ENCODE measurements at places on chromosomes 1 and 21. TPM values are rescaled to one million over a fixed set of nuclear protein-coding genes. Genes with fewer than 3 reads are reported as not detected.

Gene DNAJC6
- 11.9 TPM for total RNA-seq

Gene NEK2
- 7.1 TPM for total RNA-seq

Gene STUM
- total RNA-seq = 0.34 TPM

GRCh38 chr1:227888404-227889046, 59.2 kb downstream of the WNT9A start:
- DNase-seq = no peak

DNA sequence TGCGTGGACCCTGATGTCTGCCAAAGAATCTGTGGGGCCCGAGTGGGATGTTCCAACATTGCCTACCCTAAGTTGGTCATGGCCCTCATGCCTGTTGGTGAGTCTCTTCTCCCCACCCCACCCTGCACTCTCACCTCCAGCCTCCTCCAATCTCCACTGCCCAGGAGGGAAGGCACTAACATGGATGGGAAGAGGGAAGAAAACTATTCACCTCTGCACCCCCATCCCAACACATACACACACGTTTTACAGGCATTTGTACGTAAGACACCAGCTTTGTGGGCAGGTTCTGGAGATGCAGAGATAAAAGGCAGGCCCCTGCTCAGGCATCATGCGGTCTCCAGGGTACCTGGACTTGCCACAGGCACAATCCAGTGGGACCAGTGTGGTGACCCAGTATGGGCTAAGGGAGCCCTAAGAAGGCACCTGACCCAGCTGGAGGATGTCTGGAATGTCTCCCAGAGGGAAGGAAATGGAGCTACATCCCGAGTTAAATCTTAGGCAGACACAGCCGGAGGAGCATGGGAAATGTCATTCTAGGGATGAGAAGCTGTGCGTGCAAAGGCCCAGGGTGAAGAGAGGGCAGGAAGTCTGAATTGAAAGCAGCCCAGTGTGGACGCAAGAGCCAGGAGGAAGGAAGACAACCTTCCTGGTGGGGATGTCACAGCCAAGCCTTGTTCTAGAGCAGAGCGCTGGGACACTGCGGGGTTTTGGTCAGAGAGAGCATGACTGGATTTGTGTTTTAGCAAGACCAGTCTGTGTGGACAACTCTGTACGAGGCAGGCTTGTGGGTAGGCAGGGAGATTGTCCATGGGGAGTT, 11.4 kb downstream of the SLC5A9 start:
- DNase-seq = no peak

DNA sequence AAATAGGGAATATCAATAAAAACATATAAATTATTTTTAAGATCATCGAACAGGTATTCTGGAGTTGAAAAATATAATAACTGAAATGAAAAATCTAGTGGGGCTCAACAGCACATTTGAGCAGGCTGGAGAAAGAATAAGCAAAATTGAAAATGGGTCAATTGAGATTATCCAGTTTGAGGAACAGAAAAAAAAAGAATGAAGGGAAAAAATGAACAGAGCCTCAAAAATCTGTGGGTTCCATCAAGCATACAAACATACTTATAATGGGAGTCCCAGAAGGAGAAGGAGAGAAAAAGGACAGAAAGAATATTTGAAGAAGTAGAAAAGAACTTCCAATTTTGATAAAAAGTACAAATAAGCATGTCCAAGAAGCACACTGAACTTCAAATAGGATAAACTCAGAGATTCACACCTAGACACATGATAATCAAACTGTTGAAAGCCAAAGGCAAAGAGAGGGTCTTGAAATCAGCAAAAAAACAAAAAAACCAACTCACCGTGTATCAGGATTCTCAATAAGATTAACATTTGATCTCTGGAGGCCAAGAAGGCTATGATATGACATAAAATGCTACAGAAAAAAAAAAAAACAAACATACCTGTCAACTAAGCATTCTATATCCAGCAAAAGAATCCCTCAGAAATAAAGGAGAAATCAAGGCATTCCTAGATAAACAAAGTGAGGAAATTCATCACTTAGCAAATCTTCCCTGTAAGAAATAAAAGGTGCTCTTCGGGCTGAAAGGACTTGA, 5.4 kb upstream of the COQ8A start:
- no peak for DNase-seq

DNA sequence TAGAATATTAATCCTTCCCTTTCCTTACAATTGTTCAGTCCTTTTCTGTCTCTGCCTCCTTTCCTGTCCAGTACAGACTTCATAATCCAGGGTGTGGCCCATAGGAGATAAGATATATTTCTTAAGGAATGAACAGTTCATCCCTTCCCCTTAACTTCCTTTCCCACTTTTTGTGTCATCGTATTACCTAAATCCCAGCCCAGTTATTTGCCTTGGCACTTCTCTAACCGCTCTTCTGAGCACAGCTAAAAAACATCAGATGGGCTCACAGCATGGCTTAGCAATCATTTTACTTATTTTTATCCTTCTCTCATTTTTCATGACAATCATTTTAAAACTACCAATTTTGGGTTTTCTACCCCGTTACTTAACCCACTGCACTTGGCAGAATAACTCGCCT, 39.6 kb downstream of the F3 start:
- DNase-seq = no peak

- DNase-seq = peak; percentile 53
Observed at GRCh38 chr21:17370916-17371315, 141.9 kb upstream of the CXADR start.

- DNase-seq = no peak
Observed at GRCh38 chr1:228957535-228957934, 222.3 kb downstream of the RHOU start.

DNA sequence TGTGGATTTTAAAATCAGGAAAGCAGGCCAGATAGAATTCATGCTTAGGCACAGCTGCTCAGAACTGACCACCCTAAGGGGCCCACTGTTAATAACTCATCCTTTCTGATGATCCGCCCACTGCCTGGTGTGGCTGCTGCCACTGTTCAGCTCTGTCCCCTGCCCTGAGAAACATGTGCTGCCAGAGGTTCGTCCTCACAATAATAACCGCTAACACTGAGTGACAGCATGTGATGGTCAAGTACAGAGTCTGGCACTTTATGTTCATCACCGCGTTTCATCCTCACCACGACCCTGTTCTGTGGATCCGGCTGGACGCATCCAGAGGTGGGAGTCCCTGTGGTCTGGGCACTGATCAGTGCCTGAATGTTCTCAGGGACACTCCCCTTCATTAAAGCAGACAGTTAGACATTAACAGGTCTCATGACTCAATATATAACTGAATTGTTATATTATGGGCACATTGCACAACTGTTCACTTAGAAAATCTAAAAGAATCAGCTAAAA, 108.6 kb downstream of the SIM2 start:
- DNase-seq = no peak

GRCh38 chr1:50335036-50335435, 88.2 kb downstream of the DMRTA2 start:
- no peak for DNase-seq

DNA sequence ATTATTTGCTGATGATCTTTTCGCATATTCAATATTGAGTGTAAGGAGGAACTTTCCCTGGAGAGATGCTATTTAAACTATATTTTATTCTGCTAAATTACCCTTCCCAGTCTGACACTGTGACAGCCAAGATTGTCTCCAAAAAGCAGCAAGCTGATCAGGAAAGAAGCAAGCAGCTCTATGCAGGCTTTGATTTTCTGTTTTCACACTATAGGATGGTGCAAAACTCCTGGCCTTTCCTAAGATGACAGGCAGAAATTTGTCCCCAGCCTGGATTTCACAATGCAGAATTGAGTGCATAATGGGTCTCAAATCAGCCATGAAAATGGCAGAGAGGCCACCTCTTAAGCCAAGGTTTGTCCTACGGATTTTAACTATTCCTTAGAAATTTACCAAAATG, 1.1 kb downstream of the SGIP1 start:
- DNase-seq = no peak

DNA sequence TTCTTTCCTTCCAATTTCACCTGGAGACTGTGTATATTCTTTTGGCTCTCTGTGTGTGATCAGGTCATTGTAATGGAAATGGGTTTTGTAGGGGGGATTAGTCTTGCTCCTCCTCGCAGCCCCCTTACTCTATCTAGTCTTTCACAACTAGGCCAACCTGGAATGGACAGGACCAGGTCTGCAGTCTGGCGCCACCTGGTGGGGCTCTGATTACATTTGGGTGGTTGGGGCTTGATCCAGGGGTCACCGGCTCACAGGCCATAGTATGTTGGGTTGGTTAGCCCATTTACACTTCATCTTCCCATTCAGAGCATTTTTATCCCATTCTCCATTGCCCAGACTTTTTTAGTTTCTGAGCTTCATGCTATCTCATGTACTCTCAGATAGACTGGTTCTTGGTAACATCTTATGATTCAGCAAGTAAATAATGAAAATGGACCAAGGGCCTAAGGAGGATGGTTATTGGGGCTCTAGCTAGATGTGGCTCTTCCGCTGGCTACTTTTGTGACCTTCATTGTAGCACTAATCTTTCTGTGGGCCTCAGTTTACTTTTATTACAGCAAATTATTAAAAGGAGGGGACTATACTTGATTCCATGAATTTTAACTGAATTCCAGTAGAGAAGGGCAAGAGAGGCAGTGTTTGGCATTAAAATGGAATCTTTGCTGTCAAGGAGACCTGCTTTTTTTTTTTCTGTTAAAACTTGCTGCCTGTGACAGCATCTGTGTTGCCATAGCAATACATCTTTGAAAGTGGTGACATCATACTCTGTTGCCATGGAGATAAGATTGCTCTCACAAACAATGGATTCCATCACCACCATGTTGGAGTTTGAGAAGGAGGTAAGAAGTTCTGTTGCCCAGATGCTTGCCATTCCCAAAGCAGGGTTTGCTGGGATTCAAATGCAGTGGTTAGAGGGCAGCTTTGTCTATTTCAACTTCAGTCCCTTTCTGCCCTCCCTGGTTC, 150.1 kb downstream of the PLXNA2 start:
- DNase-seq = peak; percentile 78

DNA sequence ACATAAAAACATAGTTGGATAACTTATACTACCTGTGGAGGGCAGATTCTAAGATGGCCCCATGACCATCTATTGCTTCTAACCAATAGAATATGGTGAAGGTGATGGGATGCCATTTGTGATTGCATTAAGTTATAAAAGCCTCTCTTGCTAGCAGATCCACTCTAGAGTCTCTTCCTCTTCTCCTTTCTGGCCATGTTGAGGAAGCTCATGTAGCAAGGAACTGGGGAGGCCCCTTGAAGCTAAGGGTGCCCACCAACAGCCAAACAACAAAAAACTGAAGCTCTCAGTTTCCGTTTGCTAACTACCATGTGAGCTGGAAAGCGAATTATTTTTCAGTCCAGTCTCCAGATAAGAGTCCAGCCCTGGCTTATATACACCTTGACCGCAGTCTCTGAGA, 16.0 kb upstream of the AGO1 start:
- no peak for DNase-seq

DNA sequence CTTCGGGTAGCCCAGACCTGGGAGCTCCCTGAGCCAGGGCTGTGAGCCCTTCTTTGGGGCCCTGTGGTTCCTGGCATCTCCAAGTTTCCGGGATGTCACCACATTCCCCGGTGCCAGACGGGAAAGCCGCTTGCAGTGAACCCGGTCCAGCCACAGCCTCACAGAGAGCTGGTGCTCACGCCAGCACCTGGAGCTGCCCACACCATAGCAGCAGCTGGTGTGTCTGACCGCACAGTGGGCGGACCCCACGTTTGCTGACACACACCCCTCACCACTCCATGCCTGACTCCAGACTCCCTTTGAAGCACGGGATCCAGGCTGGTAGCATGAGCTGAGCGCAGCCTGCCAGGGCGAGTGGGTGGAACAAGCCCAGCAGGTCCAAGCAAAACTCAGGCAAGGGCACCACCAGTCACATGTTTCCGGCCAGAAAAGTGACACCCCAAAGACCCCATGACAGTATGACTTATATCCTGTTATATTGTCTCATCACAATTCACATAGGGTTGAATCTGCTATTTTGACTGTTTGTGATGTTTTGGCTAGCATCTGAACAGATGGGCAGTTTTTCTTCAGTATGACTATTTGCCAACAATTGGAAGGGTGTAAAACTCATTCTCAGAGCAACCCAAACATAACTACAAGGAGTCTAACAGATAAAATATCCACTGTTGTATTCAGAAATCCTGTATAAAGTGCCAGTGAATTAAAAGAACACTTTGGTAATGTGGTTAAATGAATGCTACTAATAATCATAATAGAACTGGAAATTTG, 285.4 kb downstream of the SMYD3 start:
- peak; percentile 46 for DNase-seq

DNA sequence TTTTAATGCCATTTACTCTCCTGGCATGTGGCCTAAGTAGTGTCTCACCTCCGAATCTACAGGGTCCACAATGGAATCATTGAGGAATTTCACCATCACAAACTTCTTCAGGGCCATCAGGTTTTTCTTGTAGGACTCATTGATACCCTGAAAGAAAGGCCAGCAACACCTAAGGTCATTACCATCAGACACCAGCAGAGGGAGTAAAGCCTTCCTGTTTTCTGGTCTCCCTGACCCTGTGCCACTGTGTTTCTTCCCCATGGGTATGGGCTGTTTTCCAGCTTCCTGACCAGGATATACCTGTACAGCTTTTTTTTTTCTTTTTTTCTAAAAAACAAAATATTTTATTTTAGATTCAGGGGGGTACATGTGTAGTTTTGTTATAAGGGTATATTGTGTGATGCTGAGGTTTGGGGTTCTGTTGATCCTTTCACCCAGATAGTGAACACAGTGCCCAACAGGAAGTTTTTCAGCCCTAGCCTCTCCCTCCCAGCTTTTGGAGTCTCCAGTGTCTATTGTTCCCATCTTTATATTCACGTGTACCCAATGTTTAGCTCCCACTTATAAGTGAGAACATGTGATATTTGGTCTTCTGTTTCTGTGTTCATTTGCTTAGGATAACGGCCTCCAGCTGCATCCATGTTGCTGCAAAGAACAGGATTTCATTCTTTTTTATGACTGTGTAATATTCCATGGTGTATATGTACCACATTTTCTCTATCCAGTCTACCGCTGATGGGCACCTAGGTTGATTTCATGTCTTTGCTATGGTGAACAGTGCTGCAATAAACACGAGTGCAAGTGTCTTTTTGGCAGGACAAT, 18.3 kb downstream of the PPT1 start:
- DNase-seq = peak; percentile 79

DNA sequence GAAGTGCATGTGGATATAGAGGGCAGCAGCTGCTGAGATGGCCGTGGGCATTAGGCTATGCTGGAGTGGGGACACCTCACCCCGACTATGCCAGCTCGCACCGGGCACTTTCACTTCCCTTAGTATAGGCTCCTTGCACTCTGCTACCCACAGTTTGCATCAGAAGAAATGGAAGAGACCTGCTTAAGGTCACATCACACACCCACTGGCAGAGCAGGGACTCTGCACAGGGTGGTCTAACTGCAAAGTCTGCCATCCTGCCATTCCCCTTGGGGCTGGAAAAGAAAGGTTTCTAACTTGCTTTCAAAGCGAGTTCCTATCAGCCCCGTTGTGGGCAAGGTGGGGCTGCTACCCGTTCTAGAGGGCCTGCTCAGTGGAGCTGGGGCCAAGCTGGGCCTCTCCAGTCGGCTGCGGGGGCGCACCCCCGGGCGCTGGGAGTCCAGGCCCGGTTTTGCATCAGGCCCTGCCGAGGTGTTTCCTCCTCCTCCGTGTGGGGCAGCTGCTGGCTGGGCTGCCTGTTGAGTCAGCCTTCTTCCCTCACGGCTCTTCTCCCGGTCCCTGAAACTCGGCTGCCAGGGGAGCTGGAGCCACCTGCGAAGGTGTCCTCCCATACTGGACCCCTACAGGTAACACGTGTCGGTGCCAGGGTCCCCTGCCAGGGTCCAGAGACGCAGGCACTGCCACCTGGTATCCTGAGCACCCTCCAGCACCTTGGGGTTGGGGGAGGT, at the start of gene SYTL1:
Gene SYTL1, plus strand, starts transcription at position 498 of the 728 bp plus-strand sequence. CDS start 3,313 bp downstream, outside the sequence.
- peak; percentile 56 for DNase-seq
